ENCODE measurements at places on chromosomes 16 and 17.

GRCh38 chr17:34318474-34318873, 761 bp upstream of the CCL8 start:
- no peak for DNase-seq

- no peak for DNase-seq
Observed at GRCh38 chr17:50034498-50035364, 21.2 kb upstream of the ITGA3 start.

GRCh38 chr16:84769416-84769815, 50.4 kb upstream of the CRISPLD2 start:
- no peak for DNase-seq

DNA sequence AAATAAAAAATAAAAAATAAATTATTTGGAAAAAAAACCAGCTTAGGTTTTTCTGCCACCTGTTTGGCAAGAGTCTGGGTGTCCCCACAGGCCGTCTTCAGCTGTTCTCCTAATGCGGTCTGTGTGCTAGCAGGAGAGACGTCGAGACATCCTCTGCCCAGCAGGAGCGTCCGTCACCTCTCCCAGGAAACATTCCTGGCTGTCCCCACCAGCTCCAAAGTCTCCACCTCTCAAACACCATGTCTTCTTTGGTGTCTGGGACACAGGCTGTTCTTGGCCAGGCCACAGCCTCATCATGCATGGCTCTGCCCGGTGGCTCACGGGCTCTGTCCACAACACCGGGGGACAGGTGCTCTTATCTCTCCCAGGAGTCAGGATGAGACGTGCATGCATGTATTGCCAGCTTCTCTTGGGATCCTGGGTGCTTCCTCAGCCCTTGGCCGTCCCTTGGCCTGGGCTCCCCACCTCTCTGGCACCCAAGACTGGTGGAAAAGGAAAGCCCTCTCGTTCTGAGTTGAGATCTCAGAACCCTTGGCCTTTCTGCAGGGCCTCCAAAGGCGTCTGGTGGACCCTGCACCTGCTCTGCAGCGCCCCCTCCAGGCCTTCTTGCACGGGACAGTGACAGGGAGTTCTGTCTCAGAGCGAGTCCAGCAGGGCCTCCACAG, 84.9 kb upstream of the CBX4 start:
- no peak for DNase-seq

Measured in natural killer cell treated with Interleukin-12 subunit alpha and Interleukin-12 subunit beta and Interleukin-15 and Interleukin-18, amount 100 ng/mL, for 72 hours (primary cell).